Mesothelial cell of epicardium (in vitro differentiated cells): ENCODE measurements at places on chromosomes 1 and 21. TPM values are rescaled to one million over a fixed set of nuclear protein-coding genes. Genes with fewer than 3 reads are reported as not detected.

LCE3D gene
- not detected in 3 replicates for total RNA-seq

DNA sequence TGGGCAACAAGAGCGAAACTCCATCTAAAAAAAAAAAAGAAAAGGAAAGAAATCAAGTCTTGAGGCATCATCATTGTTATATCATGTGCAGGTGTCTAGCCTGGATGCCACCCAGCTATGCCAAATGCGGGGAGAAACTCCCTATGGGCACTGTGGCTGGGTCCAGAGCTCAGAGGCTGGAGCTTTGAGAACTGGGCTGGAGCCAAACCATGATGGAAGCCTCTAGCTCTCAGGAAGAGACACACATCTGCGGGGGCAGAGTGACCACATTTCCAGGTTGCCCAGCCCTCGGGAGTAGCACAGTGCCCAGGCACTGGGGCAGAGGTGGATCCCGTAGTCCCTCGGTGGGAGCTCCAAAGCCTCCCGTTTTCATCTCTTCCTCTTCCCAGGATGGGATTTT is 58.9 kb downstream of the COL18A1 start:
- peaks cover 34% of the 10 kb centered on the region for H3K36me3 ChIP-seq
- H3K4me3 ChIP-seq, result no peak overlapping the region
- no peaks in the 10 kb centered on the region for H3K27me3 ChIP-seq
- H3K4me1 ChIP-seq, result peaks cover 10% of the 10 kb centered on the region

DNA sequence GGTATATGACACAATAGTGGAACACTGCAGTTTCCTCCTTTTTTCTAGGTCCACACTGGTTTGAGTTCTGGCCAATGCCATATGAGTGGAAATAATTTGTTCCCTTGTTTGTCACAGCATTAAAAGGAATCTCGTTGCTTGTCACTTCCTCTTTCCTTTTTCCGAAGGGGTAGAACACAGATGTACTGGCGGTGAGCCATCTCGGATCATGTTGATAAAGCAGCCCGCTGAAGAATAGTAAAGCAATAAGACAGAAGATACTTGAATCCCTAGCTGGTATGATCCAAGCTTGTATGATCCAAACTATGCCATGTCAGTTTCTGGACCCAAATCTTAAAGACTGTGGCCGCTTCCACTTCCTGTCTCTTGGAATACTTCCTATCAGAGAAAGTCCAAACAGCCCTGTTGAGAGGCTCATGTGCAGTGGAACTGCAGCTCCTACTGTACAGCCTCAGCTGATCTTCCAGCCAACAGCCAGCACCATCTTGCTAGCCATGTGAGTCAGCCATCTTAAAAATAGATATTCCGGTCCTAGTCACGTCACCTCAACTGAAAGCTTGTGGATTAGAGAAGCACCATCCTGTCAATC is 40.3 kb downstream of the CFHR5 start:
- H3K27me3 ChIP-seq, result no peaks in the 10 kb centered on the region
- no peak for DNase-seq
- H3K4me3 ChIP-seq, result no peak overlapping the region
- H3K27ac ChIP-seq, result no peak overlapping the region
- H3K4me1 ChIP-seq, result no peaks in the 10 kb centered on the region

- peak overlapping the region; percentile 51 for H3K4me3 ChIP-seq
- H3K4me1 ChIP-seq, result peaks cover 65% of the 10 kb centered on the region
- no peak for DNase-seq
- H3K27me3 ChIP-seq, result no peaks in the 10 kb centered on the region
- H3K36me3 ChIP-seq, result no peaks in the 10 kb centered on the region
These were observed 22.6 kb downstream of the BTG2 start for GRCh38 chr1:203327684-203328457.

GRCh38 chr1:199821029-199821779 is 206.3 kb upstream of the NR5A2 start:
- H3K27me3 ChIP-seq, result peaks cover 3% of the 10 kb centered on the region
- peaks cover 7% of the 10 kb centered on the region for H3K4me1 ChIP-seq
- no peak overlapping the region for H3K27ac ChIP-seq
- no peak overlapping the region for H3K4me3 ChIP-seq

DNA sequence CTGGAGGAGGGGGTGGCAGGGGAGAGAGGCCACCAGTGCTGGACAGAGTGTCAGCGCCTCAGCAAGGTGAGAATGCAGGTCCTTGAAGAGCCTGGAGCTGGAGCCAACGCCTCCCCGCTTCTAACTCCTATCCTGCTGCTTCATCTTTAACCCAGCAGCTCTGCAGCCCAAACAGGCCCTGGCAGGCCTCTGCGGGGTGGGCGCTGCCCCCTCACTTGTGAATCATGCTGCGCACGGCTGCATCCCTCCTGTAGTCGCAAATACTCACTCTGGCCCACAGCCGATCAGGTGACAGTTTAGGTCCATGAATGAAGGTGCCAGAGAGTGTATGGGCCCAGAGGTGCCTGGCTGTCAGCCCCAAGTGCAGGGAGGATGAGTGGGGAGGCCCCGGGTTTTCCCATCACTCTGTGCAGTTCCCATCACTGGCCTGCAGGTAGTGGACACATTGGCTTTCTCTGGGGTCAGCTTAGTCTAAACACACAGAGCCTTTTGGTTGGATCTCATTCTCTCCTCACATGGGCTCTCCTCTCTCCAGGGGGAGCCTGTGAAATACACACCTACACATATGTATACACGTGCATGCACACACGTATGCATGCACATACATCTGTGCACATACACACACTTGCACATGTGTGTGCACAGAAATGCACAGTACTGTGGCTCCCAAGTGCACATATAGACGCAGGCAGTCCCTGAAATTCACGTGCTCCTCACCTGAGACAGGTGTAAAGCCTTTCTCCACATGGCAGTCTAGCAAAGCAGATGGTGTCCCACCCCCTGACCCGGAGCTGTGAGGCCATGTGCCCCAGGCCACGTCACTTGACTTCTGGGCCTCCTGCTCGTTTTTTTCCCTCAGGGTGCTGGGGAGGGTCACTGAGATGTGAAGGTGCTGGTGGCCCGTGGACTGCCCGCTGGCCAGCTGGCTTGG is 52.0 kb downstream of the TRIM11 start:
- no peak overlapping the region for H3K27ac ChIP-seq
- DNase-seq, result no peak
- no peaks in the 10 kb centered on the region for H3K27me3 ChIP-seq
- H3K4me1 ChIP-seq, result no peaks in the 10 kb centered on the region

DNA sequence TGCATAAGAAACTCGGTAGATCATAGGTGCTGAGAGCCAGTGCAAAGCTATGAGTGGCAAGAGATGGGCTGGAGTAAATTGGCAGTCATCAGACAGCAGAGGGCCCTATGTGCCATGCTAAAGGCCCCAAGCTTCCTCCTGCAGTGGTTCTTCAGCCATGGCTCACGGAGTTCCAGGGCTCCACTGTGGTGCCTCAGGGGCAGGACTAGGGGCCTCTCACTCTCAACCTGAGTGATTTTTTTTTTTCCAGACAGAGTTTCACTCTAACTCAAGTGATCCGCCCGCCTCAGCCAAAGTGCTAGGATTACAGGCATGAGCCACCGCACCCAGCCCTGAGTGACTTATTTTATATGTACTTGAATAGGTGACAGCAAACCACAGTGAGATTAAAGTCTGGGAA is 10.4 kb upstream of the GJA8 start:
- peaks cover 18% of the 10 kb centered on the region for H3K4me1 ChIP-seq
- peaks cover 6% of the 10 kb centered on the region for H3K27me3 ChIP-seq
- H3K4me3 ChIP-seq, result no peak overlapping the region

SPATA46 gene
- not detected in 3 replicates for total RNA-seq

TDRKH gene
- 8.2 to 9.9 TPM (median 8.4 TPM) in 3 replicates for total RNA-seq

FCRL1 gene
- not detected in 3 replicates for total RNA-seq

GRCh38 chr1:147478521-147478920 is 62.8 kb upstream of the BCL9 start:
- no peaks in the 10 kb centered on the region for H3K36me3 ChIP-seq
- H3K4me3 ChIP-seq, result no peak overlapping the region
- H3K27me3 ChIP-seq, result peaks cover 18% of the 10 kb centered on the region
- no peak for DNase-seq
- no peaks in the 10 kb centered on the region for H3K4me1 ChIP-seq

DNA sequence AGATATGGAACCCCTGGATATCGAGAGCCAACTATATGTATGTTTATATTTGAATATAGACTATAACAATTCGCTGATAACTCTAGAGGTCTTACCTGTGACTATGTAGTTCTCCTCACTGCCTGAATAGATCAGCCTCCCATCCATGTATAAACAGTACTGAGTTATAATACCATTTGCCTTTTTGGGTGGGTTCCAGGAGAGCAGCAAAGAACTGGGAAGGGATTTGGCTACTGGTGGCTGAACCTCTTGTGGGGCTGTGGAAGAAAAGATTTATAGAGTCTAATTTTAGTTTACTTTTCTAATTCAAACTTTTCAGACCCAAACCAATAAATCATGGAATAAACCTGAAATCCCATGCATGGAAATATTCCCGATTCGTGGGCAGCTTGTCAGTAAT is 376.9 kb downstream of the USH2A start:
- no peak for DNase-seq
- no peaks in the 10 kb centered on the region for H3K27me3 ChIP-seq
- H3K4me1 ChIP-seq, result no peaks in the 10 kb centered on the region
- H3K27ac ChIP-seq, result no peak overlapping the region

MTARC2 gene
- total RNA-seq, result 10.7 to 12.5 TPM (median 12.2 TPM) in 3 replicates

GRCh38 chr1:94928293-94928939 is 1.5 kb upstream of the CNN3 start:
- peak overlapping the region; percentile 100 for H3K27ac ChIP-seq
- peaks cover 55% of the 10 kb centered on the region for H3K4me1 ChIP-seq
- no peak for DNase-seq

GRCh38 chr1:178107823-178108222 is 13.9 kb downstream of the RASAL2 start:
- peaks cover 4% of the 10 kb centered on the region for H3K4me1 ChIP-seq
- no peak for DNase-seq
- peaks cover 2% of the 10 kb centered on the region for H3K36me3 ChIP-seq
- no peak overlapping the region for H3K27ac ChIP-seq
- H3K27me3 ChIP-seq, result no peaks in the 10 kb centered on the region

COL16A1 gene
- 365 to 389 TPM (median 380 TPM) in 3 replicates for total RNA-seq

DNA sequence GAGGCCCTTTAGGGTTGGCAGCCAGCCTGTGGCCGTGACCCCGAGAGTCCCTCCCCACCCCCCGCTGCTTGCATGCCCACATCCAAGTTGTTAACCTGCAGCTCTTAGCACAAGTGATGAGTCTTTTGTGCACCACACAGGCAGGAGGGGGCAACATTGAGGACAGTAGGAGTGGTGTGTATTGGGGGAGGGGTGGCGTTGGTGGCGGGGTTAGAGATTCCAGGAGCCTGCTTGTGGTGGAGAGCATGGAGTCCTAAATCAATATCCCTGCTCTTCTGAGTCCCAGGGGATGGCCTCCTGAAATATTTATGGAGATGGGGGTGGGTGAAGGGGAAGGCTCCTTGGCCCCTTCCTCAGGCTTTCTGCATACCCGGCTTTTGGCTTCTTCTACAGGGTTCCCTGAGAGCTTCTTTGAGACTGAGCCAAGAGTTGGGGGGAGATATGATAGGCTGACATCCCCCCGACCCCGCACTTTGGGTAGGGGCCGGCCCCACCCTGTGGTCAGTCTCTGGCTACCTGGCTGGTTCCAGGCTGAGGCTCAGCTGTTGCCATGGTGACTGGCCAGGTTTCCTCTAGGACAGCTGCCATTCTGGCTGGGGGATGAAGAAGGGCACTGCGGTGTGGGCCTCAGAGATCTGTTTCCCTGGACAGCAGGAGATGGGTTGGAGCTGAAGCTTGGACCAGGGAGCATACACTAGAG is 5.0 kb downstream of the CHRNB2 start:
- no peak overlapping the region for H3K27ac ChIP-seq
- H3K4me1 ChIP-seq, result peaks cover 18% of the 10 kb centered on the region
- H3K36me3 ChIP-seq, result no peaks in the 10 kb centered on the region
- DNase-seq, result no peak
- peaks cover 40% of the 10 kb centered on the region for H3K27me3 ChIP-seq
- no peak overlapping the region for H3K4me3 ChIP-seq

DNA sequence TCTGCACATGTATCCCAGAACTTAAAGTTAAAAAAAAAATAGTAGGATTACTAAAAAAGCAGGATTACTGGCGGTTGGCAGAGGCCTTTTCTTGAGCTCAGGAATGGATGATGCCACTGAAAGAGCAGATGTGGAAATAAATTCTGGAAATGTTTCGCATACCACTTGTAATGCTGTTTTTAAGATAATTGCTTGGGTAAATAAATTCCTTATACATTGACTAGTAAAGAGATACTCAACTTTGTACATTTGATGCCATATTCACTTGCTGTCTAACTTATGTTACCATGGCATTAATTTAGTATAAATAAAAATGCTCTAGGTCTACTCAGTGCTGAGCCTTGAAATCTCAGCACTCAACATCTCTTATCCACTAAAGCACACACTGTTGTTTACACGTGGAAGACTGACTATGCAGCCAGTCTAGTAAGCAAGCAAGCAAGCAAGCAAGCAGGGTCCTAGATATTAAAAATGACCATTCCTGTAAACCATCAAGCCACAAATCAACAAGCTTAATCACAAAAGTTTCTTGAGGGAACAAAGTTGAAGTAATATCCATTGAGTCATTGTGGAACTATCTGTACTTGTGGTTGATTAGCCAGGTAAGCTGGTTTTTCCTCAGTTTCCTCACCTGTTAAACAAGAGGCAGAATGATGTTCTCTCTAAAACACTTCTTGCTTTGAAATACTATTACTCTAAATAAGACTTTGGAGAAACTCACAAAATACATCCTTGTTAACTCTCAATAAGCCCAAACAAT is 1.7 kb upstream of the RASAL2 start:
- no peaks in the 10 kb centered on the region for H3K27me3 ChIP-seq
- H3K36me3 ChIP-seq, result no peaks in the 10 kb centered on the region
- DNase-seq, result no peak
- peak overlapping the region; percentile 82 for H3K4me3 ChIP-seq
- peak overlapping the region; percentile 92 for H3K27ac ChIP-seq
- peaks cover 39% of the 10 kb centered on the region for H3K4me1 ChIP-seq
